ENCODE measurements at places on chromosomes 11 and 22.
A peak's percentile ranks its signal among the peaks of the same experiment; 100 is the strongest.

- DNase-seq = no peak
Measured at GRCh38 chr11:26762089-26762488, 40.2 kb upstream of the SLC5A12 start.

- DNase-seq = no peak
Measured at GRCh38 chr22:48179571-48180546, 1417.4 kb downstream of the TBC1D22A start.

GRCh38 chr22:19665784-19666672 lies 48.3 kb upstream of the SEPTIN5 start:
- DNase-seq = no peak

- no peak for DNase-seq
Measured at GRCh38 chr11:84909740-84910139, 717.4 kb downstream of the DLG2 start.

- no peak for DNase-seq
Measured at GRCh38 chr11:130645164-130645842, 196.9 kb downstream of the ADAMTS15 start.

GRCh38 chr11:132062541-132062940 lies 692.1 kb downstream of the NTM start:
- no peak for DNase-seq

- DNase-seq = peak; percentile 83
Measured at GRCh38 chr22:36220451-36220921, 18.8 kb downstream of the APOL2 start.

DNA sequence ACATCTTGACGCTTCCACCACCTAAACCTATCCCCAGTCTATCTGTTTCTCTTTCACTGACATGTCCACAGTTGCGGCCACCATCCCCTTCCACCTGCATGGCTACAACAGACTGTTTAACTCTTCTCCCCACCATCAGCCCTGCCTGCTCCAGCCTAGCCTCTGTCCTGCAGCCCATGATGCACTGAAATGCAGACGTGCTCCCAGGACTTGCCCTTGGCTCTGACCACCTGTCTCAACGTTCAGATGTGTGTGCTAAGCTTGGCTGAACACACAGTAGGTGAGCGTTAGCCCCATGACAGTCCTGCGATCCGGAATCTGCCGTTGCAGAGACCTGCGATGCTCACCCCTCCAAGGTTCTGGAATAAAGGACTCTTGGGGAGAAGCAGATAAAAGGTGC lies 22.7 kb downstream of the CBX7 start:
- DNase-seq = no peak

DNA sequence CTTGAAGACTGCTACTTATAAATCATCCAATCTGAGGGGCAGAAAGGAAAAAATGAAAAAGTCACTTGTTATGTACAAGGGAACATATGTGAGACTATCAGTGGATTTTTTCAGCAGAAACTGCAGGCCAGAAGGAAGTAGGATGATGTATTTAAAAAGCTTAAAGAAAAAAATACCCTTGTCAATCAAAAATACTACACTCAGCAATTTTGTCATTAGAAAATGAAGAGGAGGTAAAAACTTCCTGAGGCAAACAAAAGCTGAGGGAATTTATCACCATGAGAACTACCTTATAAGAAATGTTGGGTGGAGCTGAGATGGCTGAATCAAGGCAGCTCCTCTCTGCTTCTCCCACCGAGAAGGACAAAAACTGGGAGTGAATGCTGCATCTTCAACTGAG lies 21.1 kb downstream of the MRGPRX2 start:
- DNase-seq = no peak

- DNase-seq = no peak
Measured at GRCh38 chr11:7582338-7582985, 68.7 kb downstream of the PPFIBP2 start.

- peak; percentile 66 for DNase-seq
Measured at GRCh38 chr11:128908391-128909246, 17.5 kb downstream of the KCNJ5 start.

- DNase-seq = peak; percentile 61
Measured at GRCh38 chr11:76824083-76824939, 36.4 kb upstream of the ACER3 start.

DNA sequence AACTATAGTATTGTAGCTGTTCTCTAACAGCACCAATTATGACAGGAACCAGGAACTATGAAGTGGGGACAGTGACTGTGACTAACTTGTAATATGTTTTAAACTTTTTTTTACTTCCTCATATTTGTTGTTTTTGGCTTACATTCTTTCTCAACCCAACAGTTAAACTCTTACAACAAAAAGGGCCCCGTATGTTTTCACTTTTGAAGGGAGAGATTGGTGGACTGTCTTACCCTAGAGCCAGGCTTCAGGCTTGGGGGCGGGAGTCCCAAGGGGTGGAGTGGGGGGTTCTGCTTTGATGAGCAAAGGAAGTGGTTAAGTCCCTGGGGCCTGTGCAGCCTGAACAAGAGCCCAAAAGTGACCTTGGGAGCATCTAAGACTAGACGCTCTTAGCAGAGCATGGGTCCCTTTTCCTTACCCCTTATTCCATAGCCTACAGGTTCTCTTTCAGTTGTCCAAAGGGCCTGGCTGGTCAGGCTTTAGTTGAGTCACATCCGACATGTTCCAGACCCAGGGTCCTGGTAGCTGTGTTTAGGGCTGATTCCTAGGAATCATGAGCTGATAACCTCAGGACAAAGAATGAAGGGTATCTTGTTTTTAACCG lies 38.8 kb downstream of the STIM1 start:
- peak; percentile 62 for DNase-seq

- no peak for DNase-seq
Measured at GRCh38 chr11:106288822-106289387, 211.4 kb downstream of the AASDHPPT start.

DNA sequence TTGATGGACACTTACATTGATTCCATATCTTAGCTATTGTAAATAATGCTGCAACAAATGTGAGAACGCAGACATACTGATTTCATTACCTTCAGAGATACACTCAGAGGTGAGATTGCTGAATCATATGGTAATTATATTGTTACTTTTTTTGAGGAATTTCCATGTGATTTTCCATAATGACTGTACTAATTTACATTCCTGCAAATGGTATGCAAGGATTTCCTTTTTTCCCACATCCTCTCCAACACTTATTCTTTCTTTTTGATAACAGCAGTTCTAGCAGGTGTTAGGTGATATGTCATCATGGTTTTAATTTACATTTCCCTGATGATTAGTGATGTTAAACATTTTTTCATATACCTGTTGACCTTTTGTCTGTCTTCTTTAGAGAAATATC lies 207.7 kb downstream of the C11orf87 start:
- no peak for DNase-seq

GRCh38 chr22:20431511-20432192 lies 6.0 kb downstream of the SCARF2 start:
- no peak for DNase-seq

DNA sequence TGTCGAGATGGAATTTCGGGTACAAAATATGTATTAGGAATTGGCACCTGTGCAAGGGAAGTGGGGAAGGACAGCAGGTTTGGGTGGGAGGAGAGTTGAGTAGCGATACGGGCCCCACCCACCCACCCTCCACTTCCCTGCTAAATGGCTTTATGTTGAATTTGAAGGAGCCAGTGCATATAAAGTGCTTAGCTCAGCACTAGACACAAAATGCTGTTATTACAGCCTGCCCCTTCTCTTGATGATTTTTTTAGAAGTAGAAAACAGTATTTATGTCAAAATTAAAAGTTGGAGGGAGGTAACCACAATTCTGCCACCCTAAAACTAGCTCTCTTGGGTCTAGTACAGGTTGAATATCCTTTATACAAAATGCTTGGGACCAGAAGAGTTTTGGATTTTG lies 59.3 kb upstream of the SUSD2 start:
- DNase-seq = no peak

DNA sequence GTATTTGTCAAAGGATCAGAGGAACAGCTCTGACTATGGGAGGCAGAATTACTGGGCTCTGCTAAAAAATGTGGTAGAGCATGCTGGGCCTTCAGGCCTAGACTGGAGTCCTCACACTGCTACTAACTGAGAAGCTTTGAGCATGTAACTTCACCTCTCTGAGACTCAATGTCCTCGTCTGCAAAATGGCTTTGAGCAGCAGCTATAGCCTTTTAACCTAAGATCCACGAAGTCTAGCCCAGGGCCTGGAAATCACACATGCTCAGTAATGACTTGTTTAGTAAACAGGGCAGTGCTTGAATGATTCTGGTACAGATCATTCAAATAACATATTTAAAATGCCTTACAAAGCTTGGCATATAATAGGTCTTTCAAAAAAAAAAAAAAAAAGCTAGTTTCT lies 221.7 kb downstream of the NTM start:
- no peak for DNase-seq

GRCh38 chr22:36373258-36373579 lies 14.5 kb downstream of the MYH9 start:
- no peak for DNase-seq

- peak; percentile 64 for DNase-seq
Measured at GRCh38 chr11:60914633-60915247, 782 bp downstream of the TMEM109 start.

DNA sequence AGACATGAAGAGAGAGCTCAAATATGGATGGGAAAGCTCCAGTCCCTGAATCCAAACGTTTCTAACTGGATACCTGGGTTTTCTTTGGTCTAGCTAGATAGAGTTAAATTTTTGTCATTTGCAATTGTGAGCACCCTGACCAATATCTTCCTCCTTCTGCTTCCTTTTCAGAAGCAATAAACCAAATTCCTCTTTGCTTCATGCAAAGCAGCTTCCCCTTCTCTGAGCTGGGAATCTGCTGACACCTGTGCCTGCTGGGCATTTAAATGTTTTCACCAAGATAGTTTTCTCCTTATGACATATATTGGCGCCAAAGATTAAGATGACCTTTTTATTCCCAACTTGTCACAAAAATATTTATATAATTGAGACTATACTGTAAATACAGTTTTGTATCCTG lies 27.9 kb upstream of the PAK1 start:
- DNase-seq = peak; percentile 5

GRCh38 chr11:849104-849824 lies 6.6 kb downstream of the TSPAN4 start:
- DNase-seq = no peak

DNA sequence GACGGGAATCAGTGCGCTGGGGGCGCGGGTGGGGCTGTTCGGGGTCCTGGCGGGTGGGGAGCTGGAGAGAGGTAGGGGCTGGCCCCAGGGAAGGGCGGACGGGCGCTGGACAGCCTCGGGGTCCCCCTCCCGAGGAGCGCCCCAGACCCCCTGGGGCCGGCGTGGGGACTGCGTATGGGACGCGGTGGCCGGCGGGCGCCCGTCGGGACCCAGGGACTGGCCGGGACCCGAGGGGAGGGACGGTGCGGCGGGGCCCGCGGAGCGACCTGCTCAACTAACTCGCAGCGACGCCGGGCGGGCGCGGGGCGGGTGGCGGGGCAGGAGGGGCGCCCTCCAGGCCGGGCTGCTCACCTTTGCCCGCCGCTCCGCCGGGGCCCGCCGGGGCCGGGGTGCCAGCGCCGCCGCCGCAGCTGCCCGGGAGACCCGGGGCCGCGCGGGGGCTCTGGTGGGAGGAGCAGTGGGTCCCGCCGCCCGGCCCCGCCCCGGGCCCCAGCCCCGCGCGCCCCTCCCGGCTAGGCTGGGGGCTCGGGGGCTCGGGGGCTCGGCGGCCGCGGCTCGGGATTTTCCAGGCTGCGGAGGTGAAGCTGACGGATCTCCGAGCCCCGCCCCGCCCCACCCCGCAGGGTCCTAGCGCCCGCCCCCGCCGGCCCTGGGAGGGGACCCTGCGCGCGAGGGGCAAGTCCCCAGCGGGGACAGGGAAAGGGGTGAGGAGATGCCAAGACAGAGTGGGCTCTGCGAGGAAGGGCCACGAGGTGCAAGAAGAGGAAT lies 12.3 kb downstream of the STARD10 start:
- peak; percentile 45 for DNase-seq

DNA sequence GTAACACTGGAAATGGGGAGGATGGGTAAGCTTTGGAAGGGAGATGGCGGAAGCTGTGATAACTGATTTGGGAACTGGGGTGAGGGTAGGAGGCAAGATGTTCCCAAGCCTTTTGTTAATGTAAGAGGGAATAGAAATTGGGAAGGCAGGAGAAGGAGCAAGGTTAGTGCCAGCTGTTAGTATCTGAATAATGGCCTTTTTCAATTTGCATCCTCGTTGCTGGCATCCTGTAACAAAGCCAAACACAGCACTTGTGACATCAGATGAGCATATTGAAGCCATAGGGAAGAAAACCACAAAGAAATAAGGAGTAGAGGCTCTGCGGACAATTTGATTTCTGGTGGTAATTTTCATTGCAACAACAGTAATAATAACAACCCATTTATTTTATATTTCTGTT lies 70.9 kb upstream of the CLMP start:
- no peak for DNase-seq

DNA sequence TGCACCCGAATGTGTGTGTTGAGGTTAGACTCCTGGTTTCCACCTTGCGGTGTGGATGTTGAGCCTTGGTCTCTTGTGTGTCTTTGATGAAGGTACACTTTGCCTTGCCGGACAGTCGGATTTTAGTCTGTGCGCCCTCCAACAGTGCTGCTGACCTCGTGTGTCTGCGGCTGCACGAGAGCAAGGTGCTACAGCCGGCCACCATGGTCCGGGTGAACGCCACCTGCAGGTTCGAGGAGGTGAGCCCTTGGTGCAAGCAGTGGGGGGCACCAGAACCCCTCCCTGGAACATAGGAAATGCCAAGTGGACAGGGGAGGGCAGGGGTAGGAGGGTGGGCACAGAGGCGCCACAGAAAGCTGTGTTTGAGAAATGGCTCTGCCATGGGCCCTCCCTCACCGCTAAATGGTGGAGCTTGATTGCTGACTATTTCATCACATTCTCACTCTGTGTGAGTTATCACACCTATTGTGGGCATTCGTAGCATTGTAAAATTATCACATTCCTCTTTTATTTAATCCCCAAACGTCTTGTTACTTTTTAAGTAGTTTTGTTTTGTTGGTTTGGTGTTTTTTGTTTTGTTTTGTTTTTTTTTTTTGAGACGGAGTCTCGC lies 26.4 kb upstream of the PANX2 start:
- DNase-seq = no peak

- DNase-seq = peak; percentile 41
Measured at GRCh38 chr22:17205432-17205831, 13.8 kb downstream of the ADA2 start.

GRCh38 chr11:66417000-66417399 lies 3.8 kb upstream of the NPAS4 start:
- DNase-seq = no peak

DNA sequence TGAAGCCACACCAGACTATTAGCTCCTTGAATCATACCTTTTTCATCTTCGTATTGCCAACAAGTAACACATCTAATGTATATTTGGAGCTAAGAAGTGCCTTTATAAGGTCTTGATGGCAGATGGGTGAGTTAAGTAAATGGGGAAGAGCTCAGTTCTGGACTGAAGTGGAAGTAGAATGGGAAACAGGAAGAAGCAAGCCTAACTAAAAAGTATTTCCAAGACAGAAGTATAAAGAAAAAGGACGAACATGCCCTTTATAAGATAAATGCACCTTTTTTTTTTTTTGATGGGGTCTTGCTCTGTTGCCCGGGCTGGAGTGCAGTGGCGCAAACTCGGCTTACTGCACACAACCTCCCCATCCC lies 14.5 kb downstream of the CRTAM start:
- DNase-seq = no peak

DNA sequence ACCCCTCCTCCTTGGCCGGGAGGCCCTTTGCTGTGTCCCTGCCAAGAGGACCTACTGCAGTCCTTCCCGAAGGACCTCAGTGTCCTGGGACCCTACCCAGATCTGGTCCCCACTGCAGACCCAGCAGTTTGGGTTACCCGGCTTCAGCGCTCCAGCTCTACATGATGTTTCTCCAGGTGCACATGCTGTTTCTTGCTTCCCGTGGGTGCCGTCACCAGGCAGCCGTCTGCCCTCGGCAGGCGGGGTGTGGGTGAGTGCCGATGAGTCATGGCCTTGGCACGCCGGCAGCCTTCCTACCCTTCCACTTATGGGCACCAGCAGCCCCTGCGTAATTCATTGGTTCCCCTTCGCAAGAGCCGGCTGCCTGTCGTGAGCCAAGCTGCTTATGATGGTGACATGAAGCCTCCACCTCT lies 101.8 kb downstream of the BCR start:
- DNase-seq = no peak

Data from hematopoietic multipotent progenitor cell treated with erythropoietin and hydrocortisone succinate and interleukin-3 and kit ligand, for 6 days (in vitro differentiated cells).